ENCODE measurements at places on chromosomes 1 and 21. TPM values are rescaled to one million over a fixed set of nuclear protein-coding genes. Genes with fewer than 3 reads are reported as not detected.

The IPO13 gene
- 14.0 TPM for total RNA-seq

The ADAMTS1 gene
- 7.1 TPM for total RNA-seq

The GPR89B gene
- 22.6 TPM for total RNA-seq

The ENAH gene
- 64.4 TPM for total RNA-seq

The RHD gene
- total RNA-seq, result 0.25 TPM

The GLMP gene
- 8.9 TPM for total RNA-seq

The BSND gene
- total RNA-seq, result not detected

The ESPN gene
- under 0.01 TPM for total RNA-seq

The CFAP45 gene
- 0.74 TPM for total RNA-seq

The CD1D gene
- 0.74 TPM for total RNA-seq

The KRTAP7-1 gene
- total RNA-seq, result not detected

The PDIK1L gene
- 62.7 TPM for total RNA-seq

The LCE2B gene
- total RNA-seq, result not detected

The TNFAIP8L2 gene
- 0.98 TPM for total RNA-seq

The IFNGR2 gene
- 35.7 TPM for total RNA-seq

The LCE1C gene
- not detected for total RNA-seq

The OR2AK2 gene
- not detected for total RNA-seq

The CYP4A11 gene
- under 0.01 TPM for total RNA-seq

The HHIPL2 gene
- total RNA-seq, result 0.25 TPM

The PTPRF gene
- 60.7 TPM for total RNA-seq

The IGSF21 gene
- 32.0 TPM for total RNA-seq

The CELA3A gene
- total RNA-seq, result not detected

The TUT4 gene
- total RNA-seq, result 95.1 TPM

Measured in temporal lobe (tissue), 4 donors.